Activated CD8-positive, alpha-beta memory T cell treated with anti-CD3 and anti-CD28 coated beads, Interleukin-2, amount 10 ng/mL, durations not matched to agents 7 days and 5 days (primary cell): ENCODE measurements at places on chromosomes 1 and 21. TPM values are rescaled to one million over a fixed set of nuclear protein-coding genes. Genes with fewer than 3 reads are reported as not detected.

Gene OR6P1
- total RNA-seq = not detected

- no peaks in the 10 kb centered on the region for H3K27me3 ChIP-seq
- no peak for DNase-seq
- H3K4me3 ChIP-seq = no peak overlapping the region
- H3K36me3 ChIP-seq = no peaks in the 10 kb centered on the region
- H3K27ac ChIP-seq = no peak overlapping the region
- no peaks in the 10 kb centered on the region for H3K4me1 ChIP-seq
Measured at GRCh38 chr1:237791592-237791991, 99.1 kb downstream of the ZP4 start.

DNA sequence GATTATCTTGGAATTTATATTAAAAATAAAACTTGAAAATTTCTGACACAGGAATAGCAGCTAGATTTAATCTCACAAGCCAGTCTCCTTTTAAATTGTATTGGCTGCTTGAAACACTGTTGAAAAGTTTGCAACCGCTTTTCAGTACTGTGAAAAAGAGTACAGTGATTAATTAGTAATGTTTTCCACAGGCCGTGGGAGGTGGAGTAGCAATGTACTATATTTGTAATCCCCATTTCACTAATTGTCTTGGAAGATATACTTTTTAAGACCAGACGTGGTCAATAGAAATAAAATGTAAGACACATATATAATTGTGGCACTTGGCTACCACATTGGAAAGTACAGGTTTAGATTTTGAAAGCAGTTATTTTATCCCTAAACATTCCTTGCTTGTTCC lies 40.8 kb upstream of the MYOCOS start:
- peaks cover 54% of the 10 kb centered on the region for H3K36me3 ChIP-seq
- no peaks in the 10 kb centered on the region for H3K27me3 ChIP-seq
- no peak for DNase-seq
- no peak overlapping the region for H3K4me3 ChIP-seq
- peaks cover 22% of the 10 kb centered on the region for H3K4me1 ChIP-seq

Gene CNN3
- total RNA-seq = 3.5 TPM

- peaks cover 2% of the 10 kb centered on the region for H3K4me1 ChIP-seq
- no peaks in the 10 kb centered on the region for H3K27me3 ChIP-seq
- DNase-seq = no peak
- no peak overlapping the region for H3K27ac ChIP-seq
- H3K36me3 ChIP-seq = peaks cover 1% of the 10 kb centered on the region
- no peak overlapping the region for H3K4me3 ChIP-seq
Measured at GRCh38 chr1:45458894-45459293, 32.1 kb downstream of the TESK2 start.

Gene IFFO2
- 13.7 TPM for total RNA-seq

DNA sequence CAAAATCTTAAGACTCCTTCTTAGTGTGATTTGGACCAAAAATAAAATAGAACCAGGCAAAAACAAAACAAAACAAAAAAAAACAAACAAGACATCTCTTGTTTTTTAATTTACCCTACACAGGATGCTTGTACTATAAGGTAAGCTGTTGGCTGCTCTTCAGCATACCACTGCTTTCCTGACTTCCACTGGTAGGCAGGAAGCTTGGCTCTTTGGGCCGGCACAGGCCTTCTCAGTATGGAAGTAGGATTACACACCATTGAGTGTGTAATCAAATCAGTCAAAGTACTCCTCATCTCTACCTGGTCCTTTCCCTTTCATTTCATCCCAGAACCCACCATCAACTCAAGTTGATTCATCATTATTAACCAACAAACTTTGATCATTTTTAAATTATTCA lies 61.9 kb upstream of the RGS1 start:
- no peak overlapping the region for H3K4me3 ChIP-seq
- H3K27me3 ChIP-seq = no peaks in the 10 kb centered on the region
- H3K4me1 ChIP-seq = peaks cover 40% of the 10 kb centered on the region
- H3K36me3 ChIP-seq = no peaks in the 10 kb centered on the region
- no peak for DNase-seq
- H3K27ac ChIP-seq = no peak overlapping the region

Gene S100A3
- not detected for total RNA-seq

- DNase-seq = no peak
- no peaks in the 10 kb centered on the region for H3K27me3 ChIP-seq
- no peak overlapping the region for H3K4me3 ChIP-seq
- no peak overlapping the region for H3K27ac ChIP-seq
- peaks cover 16% of the 10 kb centered on the region for H3K4me1 ChIP-seq
Measured at GRCh38 chr1:147167365-147167764, 4.9 kb downstream of the PRKAB2 start.

DNA sequence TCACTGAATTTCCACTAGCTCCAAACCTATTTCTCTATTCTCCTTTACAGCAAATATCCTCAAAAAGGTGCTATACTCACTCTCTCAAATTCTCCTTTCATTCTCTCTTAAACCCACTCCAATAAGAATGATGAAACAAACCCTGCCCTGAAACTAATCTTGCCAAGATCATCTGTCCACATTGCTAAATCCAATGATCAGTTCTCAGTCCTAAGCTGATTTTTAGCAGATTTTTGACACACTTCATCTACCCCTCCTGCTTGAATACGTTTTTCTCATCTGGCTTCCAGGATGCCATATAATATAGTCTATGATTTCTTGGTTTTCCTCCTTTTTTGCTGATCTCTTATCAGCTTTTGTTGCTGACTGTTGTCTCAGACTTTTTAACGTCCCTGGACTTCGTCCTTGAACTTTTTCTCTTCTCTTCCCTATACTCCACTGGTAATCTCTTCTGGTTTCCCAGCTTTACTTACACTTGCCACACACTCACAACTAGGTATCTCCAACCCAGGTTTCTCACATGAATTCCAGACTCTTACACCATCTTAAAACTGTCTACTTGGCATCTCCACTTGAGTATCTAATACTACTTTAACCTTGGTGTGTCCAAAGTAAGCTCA lies 35.3 kb downstream of the RERE start:
- no peak for DNase-seq
- no peak overlapping the region for H3K4me3 ChIP-seq
- H3K4me1 ChIP-seq = peaks cover 11% of the 10 kb centered on the region
